Activated effector memory CD4-positive, alpha-beta T cell treated with anti-CD3 and anti-CD28 coated beads, Interleukin-2, amount 50 U/mL, for 16 hours (primary cell): ENCODE measurements at places on chromosomes 6 and 20.

- no peak for DNase-seq
These were observed 3.8 kb upstream of the MYBL2 start for GRCh38 chr20:43662943-43663655.

DNA sequence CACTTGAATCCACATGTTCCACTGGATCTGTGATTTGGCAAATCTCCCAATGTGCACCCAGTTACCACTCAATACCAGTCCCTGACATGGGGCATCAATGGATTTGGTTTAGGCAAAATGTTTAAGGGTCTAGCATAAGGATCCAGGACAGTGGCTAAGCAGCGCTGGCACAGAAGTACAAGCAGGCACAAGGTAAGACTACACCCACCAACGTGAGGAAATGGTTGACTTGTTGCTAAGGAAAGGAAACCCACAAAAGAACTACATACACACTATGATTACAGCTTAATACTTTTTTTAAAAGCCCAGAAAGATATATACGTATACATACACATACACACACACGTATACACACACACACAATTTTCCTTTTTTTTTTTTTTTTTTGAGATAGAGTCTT, 79.0 kb downstream of the DNAAF9 start:
- no peak for DNase-seq

DNA sequence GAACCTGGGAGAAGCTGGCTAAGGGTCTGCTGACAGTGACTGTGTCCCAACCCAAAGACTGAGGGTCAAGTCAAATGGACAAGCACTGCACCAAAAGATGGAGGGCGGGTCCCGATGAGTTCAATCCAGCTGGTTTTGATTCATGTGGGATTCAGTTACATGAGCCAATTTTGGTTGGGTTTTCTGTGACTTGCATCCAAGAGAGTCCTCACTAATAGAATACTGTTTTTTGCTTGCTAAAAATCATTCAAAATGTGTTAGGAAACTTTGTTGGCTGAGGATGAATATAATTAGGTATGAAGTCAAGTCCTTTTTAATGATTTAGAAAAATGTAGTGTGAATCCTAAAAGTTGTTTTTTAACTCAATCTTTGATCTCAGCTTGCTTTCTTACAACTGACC, 323.8 kb upstream of the NOX3 start:
- DNase-seq = no peak

DNA sequence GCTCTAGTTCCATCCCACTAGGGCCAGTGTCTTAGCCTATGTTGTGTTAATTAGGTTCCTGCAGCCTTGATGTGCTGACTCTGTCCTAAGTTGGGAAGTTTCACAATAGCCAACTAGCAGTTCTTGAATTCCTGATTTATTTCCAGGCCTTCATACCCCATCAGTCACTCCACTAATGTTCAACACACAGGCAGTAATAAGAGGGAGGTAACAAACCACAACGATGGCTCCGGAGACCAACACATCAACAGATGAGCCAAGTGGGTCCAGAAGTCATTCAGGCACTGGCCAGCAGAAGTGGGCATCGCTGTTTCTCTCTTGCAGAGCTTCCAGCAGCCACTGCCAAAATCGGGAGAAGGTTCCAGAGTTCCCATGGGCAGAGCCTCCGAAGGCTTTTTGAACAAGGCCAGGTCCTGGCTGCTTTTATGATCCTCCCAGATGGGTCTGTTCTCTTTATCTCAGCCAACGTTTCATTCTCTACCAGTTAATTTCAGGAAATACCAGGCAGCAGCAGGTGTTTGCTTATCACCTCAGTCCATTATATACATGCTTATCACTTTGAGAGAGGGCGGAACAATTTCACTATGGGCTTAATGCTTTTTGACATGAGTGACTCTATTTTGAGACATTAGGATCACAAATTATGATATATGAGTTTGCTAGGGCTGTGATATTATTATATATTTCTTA, 48.5 kb upstream of the NOP56 start:
- no peak for DNase-seq

DNA sequence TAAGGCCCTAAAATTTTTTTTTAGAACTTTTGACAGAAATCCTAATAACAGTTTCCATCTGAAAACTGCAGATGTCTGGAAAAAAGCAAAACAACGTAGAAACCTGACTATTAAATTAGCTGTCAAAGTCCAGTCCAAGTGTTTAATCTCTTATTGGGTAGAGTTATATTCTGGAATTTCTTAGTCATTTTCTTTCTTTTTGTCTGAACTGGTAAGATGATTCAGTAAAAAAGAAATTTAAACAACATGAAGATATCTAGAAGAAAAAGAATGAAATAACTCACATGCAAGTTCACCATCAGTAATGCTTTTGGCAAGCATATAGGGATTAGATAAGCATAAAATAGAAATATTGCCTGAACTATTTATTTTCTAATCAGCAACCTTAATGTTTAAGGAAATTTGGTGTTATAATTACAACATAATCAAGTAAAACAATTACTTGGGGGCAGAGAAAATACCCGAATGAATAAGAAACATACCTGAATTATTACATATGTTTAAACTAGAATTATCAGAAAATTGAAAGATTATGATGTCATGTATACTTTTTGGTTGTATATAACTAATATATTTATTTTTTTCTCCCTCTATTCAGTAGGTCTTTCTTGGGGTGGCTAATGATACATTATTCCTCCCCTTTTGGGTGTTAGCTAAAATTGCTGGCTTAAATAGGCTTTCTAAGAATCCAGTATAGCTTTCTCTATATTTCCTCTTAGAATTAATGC, 51.1 kb downstream of the FAM83B start:
- no peak for DNase-seq

- no peak for DNase-seq
These were observed 364.6 kb downstream of the GJA1 start for GRCh38 chr6:121800047-121800446.

DNA sequence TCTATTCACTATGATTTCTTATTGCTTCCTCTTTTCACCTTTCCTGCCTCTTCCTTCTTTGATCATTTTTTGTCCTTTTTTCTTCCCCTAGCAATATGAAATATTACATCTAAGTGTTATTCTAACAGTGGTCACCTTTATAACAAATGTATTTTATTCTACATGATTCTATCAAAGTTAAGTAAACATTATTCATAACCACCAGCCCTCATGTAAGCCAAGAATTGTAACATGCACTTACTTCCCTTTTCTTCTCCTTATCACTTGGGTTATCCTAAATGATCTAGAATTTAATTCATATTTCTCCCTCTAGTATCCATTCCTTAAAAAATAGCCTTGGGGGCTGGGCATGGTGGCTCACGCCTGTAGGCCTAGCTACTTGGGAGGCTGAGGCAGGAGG, 88.3 kb upstream of the SLC22A23 start:
- no peak for DNase-seq

- DNase-seq = no peak
These were observed 54.1 kb upstream of the SALL4 start for GRCh38 chr20:51856432-51856831.

DNA sequence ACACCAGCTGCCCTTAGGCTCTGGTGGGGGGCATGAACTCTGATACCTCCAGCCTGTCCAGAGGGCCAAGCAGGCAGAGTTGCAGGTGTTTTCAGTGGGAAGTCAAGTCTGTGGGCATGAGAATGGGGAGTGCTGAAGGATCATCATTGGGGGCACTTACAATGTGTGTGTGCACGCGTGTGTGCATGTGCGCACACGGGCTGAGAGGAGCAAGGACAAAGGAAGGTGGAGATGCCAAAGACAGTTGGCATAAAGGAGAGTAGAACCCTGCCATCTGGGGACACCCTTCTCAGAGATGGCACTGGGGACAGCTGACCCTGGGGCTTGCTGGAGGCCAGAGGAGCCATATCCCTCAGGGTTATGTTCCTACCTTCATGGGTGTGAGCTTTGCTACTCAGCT, 408.4 kb upstream of the CHD6 start:
- no peak for DNase-seq

- DNase-seq = no peak
These were observed 163.0 kb downstream of the NKAIN2 start for GRCh38 chr6:123966618-123967017.

DNA sequence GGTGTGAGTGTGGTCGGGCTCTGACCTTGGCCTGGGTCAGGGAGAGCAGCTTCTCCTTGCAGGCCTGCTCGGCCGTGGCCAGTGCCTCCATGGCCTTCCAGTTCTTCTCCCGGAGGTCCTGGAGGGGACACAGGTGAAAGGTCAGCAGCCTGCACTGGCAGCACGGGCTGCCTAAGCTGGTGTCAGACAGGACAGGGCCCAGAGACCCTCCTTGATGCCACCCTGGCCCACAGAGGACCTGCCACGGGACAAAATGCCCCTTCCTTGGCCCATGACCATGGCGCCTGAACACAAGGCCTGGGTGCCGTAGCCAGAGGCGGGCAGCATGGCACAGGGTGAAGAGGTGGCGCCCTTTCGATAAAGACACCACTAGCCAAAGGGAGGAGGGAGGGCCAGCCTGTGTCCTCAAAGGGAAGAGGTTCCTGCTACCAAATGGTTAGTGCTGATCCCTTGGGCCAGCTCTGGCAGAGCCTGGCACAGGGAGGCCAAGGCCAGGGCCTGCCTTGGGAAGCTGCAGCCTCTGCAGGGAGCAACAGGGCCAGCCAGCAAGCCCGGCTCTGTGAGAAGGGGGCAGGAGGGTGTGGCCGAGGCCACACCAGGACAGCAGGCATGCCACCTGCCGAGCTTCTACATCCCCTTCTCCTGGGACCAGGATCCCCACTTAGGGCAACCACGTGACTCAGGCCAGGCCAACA, 54.8 kb downstream of the DSTN start:
- DNase-seq = peak; percentile 56

DNA sequence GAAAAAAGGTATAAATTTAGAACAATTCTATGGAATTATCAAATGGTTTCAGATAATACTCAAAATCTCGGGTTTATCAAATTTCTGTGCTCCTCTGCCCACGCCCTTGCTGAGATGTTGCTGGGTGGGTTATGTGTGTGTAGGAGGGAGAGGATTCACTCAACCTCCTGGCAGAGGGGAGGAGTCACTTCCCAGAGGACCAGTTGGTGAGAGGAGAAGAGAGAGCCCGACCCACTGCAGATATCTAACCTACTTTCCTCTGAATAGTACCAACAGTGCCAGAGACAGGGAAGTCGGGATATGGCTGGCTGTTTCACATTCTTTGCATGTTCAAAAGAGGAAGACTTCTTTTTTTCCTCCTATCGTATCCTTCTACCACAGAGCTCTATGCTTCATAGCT, 187.1 kb upstream of the MAN1A1 start:
- DNase-seq = no peak

- peak; percentile 64 for DNase-seq
These were observed 26.9 kb downstream of the BFSP1 start for GRCh38 chr20:17504066-17504897.

GRCh38 chr20:38093641-38094077, 60.1 kb downstream of the RPRD1B start:
- DNase-seq = no peak

DNA sequence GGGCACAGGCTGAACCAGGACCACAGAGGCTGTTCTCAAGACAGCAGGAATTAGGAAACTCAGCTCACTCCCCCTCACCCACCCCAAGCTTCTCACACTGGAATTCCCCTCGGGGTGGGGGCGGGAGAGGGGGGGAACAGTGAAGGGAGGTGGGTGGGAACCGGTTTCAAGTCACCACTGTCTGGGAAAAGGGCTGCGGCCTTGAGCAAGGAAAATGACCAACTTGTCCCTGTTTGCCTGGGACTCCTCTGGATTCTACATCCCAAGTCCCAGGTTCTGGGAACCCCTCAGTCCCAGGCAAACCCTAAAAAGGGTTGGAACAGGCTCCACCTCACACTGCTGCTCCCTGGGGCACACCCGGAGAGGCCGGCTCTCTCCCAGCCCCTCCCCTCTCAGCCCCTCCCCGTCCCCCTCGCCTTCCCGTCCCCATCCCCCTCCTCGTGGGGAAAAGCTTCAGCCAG, 230.7 kb downstream of the TFAP2C start:
- DNase-seq = no peak

- DNase-seq = peak; percentile 98
These were observed at the start of gene ACSS2 for GRCh38 chr20:34876406-34877282. ACSS2 (plus strand) TSS chr20:34876612; CDS start chr20:34876646, 34 bp downstream.

- no peak for DNase-seq
These were observed 14.7 kb upstream of the IPCEF1 start for GRCh38 chr6:154371281-154371680.

- peak; percentile 77 for DNase-seq
These were observed 40.1 kb upstream of the DYNLRB1 start for GRCh38 chr20:34475979-34476736.

- no peak for DNase-seq
These were observed 5.9 kb downstream of the RRAGD start for GRCh38 chr6:89406141-89406540.

- DNase-seq = peak; percentile 42
These were observed 106.3 kb upstream of the NXT1 start for GRCh38 chr20:23244156-23244915.

GRCh38 chr20:50191544-50192363, 1.1 kb downstream of the CEBPB start:
- peak; percentile 87 for DNase-seq

DNA sequence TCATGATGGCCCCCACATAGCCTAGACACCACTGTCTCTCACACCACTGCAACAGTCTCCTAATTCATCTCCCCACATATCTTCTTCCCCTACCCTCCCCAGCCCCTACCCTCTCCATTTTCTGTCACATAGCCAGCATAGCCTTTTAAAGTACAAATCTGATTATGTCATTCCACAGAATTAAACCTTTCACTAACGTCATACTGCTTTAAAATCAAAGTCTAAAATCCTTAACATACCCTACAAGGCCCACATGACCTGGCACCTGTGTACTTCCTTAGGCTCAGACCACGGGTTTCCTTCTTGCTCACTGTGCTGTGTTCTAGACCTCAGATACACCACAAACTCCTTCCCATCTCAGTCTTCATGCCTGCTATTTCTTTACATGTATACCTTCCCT, 5.9 kb downstream of the OSTM1 start:
- no peak for DNase-seq

- no peak for DNase-seq
These were observed 53.2 kb downstream of the EIF2S2 start for GRCh38 chr20:34058831-34059230.

DNA sequence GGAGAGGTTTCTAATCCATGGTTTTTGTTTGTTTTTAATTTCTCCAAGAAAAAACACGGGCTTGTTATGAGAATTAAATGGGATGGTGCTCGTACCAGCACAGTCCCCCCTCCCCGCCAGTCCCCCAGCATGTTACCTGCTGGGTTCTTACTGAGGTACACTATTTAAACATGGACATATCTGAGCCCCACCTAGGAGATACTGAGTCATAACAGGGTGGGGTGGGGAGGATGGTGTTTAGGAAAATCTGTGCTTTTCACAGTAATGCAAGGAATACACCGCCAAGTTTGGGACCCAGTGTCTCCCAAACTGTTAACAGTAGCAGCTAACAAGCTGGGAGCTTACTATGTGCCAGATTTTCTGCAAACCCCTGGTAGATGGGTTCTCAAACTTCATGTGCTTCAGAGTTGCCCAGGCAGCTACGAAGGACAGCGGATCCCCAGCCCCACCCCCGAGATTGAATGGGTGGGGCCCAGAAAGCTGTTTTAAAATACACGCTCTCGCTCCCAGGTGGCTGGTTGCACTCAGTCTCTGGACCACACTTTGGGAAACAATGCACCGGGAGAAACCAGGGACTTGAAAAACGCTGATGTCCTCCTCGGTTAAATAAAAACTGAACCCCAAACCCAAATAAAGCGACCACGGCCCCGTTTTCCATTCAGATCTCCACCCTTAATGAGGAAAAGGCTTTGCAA, 995 bp downstream of the ZFP64 start:
- DNase-seq = peak; percentile 75

GRCh38 chr20:16821211-16822089, 73.3 kb downstream of the OTOR start:
- DNase-seq = no peak

- no peak for DNase-seq
These were observed 47.2 kb upstream of the FAM8A1 start for GRCh38 chr6:17552861-17553260.

- peak; percentile 61 for DNase-seq
These were observed 3.9 kb downstream of the RAB44 start for GRCh38 chr6:36701401-36701991.
